ENCODE measurements at places on chromosomes 12 and 14.
A peak's percentile ranks its signal among the peaks of the same experiment; 100 is the strongest.

- no peak for DNase-seq
Observed at GRCh38 chr12:43102546-43103264, 449.3 kb downstream of the ADAMTS20 start.

DNA sequence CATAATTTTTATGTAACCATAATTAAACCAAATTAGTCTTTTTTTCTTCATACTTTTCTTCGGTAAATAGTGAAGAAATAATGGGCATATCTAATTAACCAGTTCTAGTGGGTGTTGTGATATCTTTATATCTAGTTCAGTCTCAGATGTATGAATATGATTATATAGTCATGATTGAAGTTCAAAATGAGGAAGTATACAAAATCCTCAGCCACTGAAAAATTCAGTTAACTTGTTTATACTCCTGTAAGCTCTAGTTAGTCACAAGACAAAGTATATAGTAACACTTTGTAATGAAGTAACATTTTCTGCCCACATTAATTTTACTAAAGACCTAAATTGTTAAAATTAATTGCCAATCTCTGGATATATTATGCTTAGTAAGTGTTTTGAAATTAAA is 46.5 kb downstream of the CAND1 start:
- no peak for DNase-seq

DNA sequence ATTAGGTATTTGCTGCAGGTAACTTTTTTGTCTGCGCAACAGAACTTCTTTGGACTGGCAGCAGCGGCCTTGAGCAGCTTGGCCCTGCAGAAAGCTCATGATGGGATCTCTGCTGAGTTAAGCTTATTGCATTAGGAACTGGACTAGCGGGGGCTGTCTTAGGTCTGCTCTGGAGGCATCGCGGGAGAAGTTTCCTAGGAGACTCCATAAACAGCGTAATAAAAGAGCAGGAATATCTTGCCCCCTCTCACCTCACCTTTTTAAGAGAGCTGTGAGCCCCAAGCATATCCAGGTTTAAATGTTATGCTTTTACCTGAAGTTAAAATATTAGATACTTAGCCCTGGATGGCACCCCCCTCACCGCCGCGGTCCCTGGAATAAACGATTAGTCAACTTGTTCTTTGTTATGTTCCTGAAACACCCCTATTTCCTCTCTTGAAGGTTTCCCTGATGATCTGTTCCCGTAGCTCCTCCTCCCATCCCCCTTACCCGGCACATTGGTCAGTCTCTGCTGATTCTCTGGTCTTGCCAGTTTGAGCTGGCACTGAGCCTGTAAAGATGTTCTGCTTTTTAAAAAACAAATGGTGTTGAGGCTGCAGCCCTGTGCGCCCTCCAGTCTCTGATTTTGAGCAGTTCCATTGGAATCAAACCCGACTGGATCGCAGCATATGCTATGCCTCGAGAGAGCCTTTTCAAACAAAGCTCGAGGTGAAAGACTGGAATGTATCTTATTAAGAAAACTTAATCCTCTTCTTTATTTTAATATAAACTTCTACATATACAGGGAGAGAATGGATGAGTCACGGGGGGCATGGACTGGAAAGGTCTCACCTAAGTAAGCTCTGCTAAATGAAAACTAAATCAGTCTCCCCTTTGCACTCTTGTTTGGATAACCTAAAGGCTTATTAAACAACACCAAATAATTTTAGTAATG is 1.9 kb downstream of the MLXIP start:
- DNase-seq: no peak

DNA sequence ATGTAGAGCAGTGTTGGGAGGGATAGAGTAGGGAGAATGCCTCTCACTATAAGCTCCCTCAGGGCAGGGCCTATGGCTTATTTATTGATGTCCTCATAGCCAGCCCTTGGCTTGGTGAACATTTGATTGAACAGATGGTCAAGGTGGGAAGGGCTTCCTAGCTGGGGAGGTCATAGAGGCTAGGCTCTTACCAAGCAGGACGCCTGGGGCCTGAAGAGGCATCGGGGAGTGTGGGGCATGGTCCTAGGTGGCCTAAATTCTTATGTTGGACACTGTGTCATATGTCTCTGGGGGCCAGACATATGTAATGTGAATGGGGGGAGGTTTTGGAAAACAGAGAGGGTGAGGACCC is 17.9 kb upstream of the KRT86 start:
- no peak for DNase-seq

DNA sequence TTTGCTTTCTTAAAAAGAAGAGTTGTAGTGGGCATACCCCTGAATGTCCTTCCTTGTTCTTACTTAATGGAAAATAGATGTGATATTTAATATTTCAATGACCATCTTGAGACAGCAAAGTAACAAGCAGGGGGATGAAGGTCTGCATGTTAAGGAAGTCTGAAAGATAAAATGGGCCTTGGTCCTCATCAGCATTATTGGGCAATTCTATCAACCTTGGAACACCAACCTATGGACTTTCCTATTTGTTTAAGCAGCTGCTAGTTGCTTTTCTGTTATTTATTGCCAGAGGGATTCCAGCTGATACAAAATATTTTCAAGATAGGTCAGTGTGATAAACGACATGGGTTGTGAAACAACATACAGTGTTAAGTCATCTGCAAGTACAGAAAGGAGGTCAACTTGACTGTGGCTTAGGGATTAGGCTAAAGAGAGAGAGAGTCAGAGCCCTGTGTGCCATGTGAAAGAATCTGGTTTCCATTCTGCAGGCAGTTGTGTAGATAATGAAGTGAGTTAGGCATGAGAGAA is 16.4 kb upstream of the A2M start:
- no peak for DNase-seq

DNA sequence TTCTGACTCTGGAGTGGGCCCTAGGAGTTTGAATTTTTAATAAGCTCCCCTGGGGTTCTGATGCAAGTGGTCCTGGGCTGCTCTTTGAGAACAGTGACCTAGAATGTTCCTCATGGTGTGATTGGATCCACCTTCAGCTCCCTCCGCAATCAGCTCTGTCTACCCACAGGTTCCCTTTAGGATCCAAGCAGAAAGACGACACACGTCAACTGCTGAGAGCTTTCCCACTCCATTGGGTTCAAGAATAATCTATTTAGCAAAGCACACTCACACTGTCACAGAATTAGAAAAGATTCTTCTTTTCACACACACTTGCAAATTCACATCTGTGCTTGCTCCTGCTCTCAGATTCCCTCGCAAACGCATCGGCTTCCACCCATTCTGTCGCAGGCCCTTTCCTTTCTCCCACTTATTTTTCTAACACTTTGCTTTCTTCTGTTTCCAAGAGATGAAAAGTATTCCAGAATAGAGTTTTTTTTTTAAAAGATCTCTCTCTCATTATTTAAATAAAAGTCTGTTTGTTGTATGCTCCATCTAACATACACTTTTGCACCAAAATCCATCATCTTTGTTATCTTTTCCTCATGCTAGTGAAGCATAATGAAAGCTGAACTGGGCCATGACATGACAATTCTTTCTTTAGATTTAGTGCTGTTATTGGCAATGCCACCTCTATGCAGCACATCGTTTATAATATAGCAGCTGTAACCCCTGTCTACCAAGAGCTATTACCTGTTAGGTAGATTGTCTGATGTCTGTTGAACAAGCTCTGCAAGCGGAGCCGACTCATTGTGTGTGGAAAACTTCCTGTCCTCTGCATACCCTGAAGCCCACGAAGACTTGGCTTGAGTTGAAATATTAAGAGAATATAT is 73.1 kb downstream of the CACNA1C start:
- DNase-seq: no peak

DNA sequence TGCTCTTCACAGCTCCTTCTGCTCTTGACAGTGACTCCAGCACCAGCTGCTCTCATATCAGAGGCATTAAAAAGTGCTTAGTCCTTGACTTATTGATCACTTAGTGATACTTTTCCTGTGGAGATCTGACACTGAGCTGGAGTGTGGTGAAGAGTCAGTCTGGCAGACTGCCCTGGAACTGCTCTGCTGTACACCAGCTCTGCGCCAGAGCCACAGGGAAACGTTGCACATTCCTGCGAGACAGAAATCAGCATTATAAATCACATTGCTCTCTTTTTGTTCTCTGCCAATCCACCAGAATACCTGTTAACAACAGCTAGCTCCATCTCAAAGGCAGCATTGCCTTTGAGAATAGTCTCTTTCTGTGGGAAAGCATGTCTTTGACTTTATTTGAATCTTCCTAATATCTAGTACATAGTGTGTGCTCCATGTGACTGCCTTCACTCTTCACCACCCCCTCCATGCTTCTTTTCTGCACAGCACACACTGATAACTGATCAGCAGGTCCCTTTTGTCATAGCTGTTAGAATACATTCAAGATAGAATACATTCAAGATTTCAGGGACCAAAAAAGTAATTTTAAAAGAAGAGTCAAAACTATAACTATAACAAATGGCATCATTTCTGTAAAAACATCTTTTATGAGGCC is 48.2 kb upstream of the VSX2 start:
- DNase-seq: no peak

DNA sequence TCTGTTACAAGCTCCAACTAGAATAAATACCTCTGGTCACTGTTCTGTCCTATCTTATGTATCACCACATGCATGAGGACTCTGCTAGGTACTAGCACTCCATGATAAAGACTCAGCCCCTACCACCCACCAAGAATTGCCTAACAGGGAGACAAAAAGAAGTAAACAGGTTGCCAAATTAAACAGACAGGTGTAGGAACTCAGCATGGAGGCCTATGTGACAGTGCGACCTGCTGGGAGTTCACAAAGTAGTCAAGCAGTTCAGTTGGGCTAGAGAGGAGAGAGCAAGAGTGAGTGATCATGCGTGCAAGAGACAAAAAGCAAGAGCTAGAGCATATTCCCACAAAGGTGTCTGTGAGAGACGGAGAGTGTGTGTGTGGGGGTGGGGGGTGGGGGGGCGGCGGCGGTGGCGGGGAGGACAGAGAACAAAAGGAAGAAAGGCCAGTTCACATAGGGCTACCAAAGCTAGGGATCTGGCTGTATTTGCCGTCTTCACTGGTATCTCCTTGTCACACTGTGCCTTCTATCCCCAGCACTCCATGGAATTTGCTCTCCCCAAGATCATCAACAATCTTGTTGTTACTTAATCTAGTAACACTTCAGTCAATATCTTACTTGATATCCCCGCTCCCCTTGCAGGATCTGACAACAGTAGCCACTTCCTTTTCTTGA is 81.2 kb downstream of the SPPL3 start:
- no peak for DNase-seq

- no peak for DNase-seq
Observed at GRCh38 chr12:64452559-64453329, 824 bp downstream of the TBK1 start.

- DNase-seq: no peak
Observed at GRCh38 chr12:113620437-113620976, 148.8 kb upstream of the LHX5 start.

GRCh38 chr12:49973361-49973830 is 649 bp downstream of the AQP6 start:
- DNase-seq: no peak

DNA sequence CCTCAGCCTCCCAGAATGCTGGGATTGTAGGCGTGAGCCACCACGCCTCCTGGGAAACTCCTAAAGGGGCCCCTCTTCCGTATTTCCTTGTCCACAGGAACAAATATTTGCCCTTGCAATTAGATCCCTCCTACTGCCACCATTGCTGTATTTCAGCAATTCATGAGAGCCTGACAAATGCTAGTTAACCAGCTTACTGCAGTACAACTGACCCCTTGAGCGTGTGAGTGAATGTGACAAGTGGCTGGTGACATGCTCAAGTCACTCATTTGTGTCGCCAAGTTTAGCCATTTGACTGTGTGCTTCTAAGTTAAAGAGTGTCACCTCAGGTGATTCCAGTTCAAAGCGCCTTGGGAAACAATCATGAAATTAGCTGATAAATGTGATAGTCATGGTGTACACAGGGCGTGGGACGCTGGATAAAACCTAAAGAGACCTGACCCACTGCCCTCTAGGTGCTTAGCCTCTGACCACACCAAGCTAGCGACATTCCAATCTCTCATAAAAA is 56.1 kb upstream of the MAP1LC3B2 start:
- no peak for DNase-seq

DNA sequence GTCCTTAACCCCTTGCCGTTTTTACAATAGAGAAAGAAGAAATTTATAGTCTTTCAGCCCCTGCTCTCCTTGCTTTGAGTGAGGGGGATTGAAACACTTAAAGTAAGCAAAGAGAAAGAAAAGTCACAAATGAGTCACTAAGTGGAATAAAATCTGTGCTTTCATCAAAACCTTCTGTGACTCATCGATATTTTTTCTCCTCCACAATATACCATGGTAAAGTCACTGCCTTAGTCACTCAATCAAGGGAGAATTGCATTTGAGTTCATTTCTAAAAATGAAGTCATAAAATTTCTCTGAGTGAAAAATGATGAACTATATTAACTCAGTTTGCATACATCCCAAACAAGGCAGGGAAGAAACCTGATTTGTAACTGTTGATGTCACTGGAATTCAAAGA is 470.3 kb downstream of the FOXG1 start:
- DNase-seq: no peak

GRCh38 chr14:85531141-85531586 is 1.2 kb downstream of the FLRT2 start:
- no peak for DNase-seq

GRCh38 chr14:24665440-24665991 is 31.5 kb upstream of the GZMB start:
- DNase-seq: peak; percentile 25

- no peak for DNase-seq
Observed at GRCh38 chr12:64569923-64570691, 40.2 kb upstream of the RASSF3 start.

DNA sequence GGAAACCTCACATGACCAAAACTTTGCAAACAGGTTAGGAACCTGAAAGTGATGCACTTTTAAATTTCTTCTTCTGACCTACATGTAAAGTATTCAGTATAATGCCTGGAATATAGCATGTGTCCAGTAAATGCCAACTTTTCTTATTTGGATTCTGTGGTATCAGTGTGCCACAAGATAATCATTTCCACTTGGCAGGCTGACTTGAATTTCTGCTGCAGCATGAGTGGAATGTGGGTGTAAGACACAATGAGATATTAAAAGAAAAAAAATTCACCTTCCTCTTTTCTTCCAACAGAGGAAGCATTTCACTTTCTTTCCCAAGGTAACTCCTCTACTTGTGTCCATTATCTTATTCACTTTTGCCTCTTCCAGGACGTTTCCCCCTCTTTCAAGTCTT is 141.9 kb upstream of the PRKD1 start:
- no peak for DNase-seq
